ENCODE measurements at places on chromosomes 11 and 22. TPM values are rescaled to one million over a fixed set of nuclear protein-coding genes. Genes with fewer than 3 reads are reported as not detected.

RBFOX2 gene
- polyA plus RNA-seq = 84.8 TPM

SLC37A4 gene
- 23.4 TPM for polyA plus RNA-seq

TEAD1 gene
- 28.4 TPM for polyA plus RNA-seq

PRODH gene
- 10.0 TPM for polyA plus RNA-seq

POU2F3 gene
- polyA plus RNA-seq = 0.79 TPM

KCNE3 gene
- 2.4 TPM for polyA plus RNA-seq

C11orf86 gene
- polyA plus RNA-seq = 0.74 TPM

CCDC81 gene
- 0.37 TPM for polyA plus RNA-seq

RELT gene
- 2.0 TPM for polyA plus RNA-seq

MIOX gene
- polyA plus RNA-seq = not detected

C22orf42 gene
- polyA plus RNA-seq = 0.49 TPM

APOL5 gene
- polyA plus RNA-seq = not detected

COMT gene
- 32.6 TPM for polyA plus RNA-seq

BEST1 gene
- 0.75 TPM for polyA plus RNA-seq

ELFN2 gene
- polyA plus RNA-seq = 0.18 TPM
